NCI-H1417 (cell line): ENCODE measurements at places on chromosomes 4 and X.
A peak's percentile ranks its signal among the peaks of the same experiment; 100 is the strongest.

GRCh38 chr4:119523399-119523798 is 105.2 kb downstream of the PDE5A start:
- DNase-seq, result no peak

DNA sequence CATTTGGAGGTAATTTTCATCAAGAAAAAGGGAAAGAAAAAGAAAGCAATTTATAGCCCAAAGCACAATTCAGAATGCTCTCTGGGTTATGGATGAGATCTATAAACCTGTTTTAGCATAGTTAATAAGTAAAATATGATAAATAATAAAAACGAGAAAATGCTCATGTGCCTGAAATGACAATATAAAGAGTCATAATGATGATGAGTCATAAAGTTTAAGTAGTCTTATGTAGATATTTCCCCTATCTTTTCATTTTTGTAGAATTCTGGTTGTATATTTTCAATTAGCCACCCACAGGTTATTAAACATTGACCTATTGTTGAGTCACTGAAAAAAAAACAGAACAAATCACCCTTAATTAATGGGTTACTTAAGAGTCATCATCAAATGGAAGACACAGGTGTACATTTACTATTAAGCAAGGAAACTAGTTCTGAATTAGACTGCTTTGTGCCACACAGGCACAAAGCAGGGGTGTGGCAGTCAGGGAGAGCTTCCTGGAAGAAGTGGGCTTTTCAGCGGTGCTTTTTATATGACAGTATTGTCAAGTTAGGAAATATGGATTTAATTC is 29.3 kb downstream of the BEND4 start:
- no peak for DNase-seq

DNA sequence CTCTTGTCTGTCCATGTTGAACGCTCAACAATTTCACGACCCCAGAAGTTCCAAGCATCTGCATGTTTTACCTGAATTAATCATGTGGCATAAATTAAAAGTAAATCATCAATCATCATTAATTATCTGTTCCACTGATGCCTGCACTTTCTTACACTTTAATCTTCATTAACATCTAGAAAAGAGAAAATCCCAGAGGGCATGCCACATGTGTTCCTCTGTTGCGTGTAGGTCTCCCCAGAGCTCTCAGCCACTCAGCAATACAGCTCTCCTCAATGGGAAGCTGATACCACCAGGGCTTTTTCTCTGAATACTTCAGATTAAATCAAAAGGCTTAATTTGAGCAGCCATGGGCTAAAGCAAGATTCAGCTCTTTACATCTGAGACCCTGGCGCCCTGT is 722.4 kb upstream of the TENM3 start:
- DNase-seq, result no peak

- DNase-seq, result no peak
These were observed 118.5 kb upstream of the OTUD4 start for GRCh38 chr4:145298885-145299284.

DNA sequence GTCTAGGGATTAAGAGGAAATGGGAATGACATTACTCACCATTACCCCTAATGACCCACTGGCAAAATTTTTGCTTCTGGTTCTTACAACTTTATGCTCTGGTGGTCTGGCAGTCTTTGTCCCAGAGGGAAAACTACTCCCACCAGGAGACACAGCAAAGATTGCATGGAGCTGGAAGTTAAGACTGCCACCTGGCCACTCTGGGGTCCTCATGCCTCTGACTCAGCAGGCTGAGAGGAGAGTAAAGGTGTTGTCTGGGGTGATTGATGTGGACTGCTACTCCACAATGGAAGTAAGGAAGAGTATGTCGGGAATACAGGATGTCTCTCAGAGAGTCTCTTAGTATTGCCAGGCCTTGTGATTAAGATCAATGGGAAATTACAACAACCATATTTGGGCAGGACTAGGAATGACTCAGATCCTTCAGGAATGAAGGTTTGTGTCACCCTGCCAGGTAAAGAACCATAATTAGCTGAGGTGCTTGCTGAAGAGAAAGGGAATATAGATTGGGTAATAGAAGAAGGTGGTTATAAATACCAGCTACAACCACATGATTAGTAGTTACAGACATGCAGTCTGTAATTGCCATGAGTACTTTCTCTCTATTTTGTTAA is 215.5 kb downstream of the GPAT3 start:
- DNase-seq, result no peak

DNA sequence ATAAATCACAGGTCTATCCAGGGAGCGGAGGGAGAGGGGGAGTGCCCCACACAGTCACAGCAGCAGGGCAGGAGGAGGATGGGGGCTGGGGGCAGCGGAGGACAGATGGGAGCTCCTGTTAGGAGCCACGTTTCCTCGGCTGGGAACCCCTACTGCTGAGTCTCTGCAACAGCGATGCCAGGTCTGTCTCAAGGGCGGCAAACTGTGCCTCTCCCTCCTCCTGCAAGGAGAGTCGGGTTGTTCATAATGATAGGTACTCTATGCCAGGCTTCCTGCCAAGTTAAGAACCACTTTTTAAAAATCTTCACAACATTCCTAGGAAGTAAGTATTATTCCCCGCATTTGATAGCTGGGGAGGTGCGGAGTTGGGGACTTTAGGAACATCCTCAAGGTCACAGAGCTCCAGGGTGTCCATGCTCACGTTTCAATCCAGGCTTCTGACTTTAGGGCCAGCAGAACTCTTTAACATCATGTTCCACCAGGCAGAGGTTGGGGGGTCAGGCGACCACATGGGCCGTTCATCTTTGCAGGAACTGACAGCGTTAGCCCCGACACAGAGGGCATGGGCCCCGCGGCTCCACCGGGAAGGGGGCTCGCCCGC is 98.3 kb upstream of the MAML3 start:
- DNase-seq, result peak; percentile 87

DNA sequence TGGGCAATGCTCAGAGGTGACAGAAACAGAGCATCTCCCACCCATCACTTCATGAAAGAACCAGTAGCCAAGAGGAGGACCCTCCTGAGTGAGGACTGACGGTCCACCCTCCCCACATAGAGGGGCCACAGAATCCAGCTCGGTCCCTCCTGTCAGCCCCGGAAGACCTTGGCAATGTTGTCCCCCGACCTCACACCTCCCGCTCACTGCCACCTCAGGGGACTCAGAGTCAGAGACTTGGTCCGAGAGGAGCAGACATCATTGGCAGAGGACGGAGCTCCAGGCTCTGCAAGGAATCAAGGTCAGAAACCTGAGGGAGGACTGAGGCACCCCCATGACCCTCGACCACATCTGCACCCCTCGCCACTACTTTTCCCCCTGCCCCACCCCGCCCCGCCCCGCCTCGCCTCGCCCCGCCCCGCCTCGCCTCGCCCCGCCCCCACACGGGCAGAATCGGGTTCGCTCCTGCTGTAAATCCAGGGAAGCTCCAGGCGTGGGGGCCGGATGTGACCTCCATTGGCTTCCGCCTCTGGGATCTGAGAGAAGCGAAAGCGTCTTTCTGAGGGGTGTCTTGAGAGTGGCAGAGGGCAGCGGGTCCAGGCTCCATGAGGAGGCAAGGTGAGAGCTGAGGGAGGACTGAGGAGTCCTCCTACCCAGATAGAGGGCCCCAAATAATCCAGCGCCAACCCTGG is at the start of gene MAGEA11:
MAGEA11 (plus strand) TSS at position 516 of the 692 bp plus-strand sequence. CDS start 1,100 bp downstream, outside the sequence.
- no peak for DNase-seq

- no peak for DNase-seq
These were observed 69.0 kb downstream of the MRPL1 start for GRCh38 chr4:77931452-77932135.

DNA sequence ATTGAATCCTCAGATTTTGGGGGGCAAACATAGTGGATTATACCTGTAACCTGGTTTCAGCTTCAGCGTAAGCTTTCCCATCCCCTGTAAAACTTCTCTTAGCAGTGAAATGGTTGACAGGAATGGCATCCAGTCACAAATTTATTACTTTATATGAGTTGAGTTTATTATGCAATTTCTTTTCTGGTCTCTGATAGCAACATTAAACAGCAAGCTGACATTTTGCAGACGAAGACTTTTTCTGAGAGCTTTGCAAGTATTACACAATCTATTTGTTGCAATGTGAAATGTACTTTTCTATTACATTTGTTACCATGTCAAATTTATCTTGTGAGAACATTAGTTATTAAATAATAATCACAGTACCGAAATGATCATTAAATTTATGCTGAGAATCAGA is 60.6 kb downstream of the GSPT2 start:
- no peak for DNase-seq

DNA sequence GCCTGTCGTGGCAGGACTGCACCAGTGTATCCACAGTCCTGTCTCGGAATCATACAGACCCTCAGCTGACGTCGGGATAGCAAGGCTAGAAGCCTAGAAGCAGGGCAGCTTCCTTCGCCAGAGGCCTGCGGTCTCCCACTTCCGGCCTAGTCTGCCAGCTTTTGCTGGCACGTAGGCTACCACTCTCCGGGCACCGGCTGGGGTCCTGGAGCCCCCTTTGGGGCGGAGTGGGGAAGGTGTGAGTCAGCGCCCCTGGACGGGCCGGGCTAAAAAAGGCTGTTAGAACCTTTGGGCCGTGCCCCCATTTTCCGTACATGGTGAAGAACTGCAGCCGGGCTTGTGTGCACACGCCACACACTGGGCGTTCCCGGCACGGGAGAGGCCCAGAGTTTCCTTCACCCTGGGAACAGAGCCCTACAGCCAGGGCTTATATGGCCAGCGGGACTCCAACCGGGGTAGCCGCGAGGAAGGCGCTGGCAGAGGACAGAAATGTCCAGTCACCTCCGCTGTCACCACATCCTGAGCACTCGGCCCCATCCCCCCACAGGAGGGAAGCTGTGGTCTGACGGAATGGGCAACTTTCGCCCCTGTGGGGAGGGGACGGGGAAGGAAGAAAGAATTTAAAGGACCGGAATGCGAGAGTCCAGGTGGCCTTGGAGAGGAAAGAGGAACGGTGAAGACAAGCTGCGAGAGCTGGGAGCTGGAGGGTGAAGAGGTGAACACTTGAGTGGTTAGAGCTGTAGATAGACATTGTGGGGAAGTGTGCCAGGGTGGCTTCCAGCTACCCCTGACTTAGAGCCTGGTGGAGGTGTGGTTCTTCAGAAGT is 4.6 kb downstream of the MAGIX start:
- no peak for DNase-seq
